ENCODE measurements at places on chromosomes 2 and 18.

DNA sequence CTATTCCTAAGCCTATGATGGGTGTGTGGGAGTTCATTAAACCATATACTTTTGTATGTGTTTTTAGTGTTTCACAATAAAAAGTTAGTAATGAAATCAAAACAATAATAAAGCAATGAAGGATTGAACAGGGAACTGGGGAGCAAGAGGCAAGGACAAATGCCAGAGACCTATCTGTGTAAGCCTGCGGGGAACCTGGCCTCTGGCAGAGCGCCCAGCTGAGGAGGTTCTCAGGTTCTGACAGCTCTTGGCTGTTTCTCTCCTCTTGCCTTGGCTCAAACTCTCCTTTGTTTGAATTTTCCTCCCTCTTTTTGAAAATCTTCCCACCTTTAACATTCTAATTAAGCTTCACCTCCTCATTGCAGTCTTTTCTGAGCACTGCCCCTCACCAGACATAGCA lies 200.0 kb upstream of the NCKAP5 start:
- H3K36me3 ChIP-seq = no peaks in the 10 kb centered on the region
- H3K4me3 ChIP-seq = no peak overlapping the region
- no peaks in the 10 kb centered on the region for H3K4me1 ChIP-seq

DNA sequence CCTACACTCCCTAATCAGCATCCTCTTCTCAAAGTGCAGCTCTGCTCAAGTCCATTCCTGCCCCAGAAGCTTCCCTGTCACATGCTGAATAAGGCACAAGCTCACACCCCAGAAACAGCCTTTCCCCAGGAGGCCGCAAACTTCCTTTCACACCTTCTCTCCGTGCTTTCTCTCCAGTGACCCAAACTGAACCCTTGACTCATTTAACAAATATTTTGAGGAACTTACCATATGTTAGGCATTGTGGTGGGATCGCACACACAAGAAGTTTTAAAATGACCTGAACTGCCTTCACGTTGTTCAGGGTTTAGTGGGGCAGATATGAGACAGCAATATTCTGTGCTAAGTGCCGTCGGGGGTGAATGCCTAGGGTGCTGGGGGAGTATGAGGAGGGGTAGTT lies 161.3 kb downstream of the INSIG2 start:
- H3K27ac ChIP-seq = no peak overlapping the region
- H3K4me3 ChIP-seq = no peak overlapping the region
- H3K27me3 ChIP-seq = peaks cover 3% of the 10 kb centered on the region
- no peak for DNase-seq

DNA sequence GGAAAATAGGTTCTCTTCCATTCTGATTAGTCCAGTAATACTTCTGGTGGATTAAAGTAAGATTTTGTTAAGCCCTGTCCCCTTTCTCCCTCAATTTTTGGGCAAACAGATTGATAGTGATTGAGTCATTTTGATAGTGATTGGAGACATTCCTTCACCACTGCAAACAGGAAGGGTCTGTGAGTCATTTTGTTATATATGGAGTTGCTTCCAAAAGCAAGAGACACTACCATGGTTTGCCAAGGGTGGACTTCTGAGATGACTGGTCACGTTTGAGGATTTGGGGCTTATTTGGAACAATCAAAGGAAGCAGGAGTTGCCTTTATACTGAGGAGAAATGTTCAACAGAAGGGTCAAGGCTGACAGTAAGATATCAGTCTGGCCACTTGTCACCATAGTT lies 249.9 kb downstream of the PARD3B start:
- H3K27me3 ChIP-seq = peaks cover 10% of the 10 kb centered on the region
- H3K4me1 ChIP-seq = no peaks in the 10 kb centered on the region
- no peak for DNase-seq
- H3K4me3 ChIP-seq = no peak overlapping the region
- H3K27ac ChIP-seq = no peak overlapping the region

GRCh38 chr2:36568516-36569246 lies 29.3 kb downstream of the FEZ2 start:
- no peaks in the 10 kb centered on the region for H3K27me3 ChIP-seq
- no peak for DNase-seq
- H3K27ac ChIP-seq = no peak overlapping the region
- H3K4me1 ChIP-seq = no peaks in the 10 kb centered on the region

DNA sequence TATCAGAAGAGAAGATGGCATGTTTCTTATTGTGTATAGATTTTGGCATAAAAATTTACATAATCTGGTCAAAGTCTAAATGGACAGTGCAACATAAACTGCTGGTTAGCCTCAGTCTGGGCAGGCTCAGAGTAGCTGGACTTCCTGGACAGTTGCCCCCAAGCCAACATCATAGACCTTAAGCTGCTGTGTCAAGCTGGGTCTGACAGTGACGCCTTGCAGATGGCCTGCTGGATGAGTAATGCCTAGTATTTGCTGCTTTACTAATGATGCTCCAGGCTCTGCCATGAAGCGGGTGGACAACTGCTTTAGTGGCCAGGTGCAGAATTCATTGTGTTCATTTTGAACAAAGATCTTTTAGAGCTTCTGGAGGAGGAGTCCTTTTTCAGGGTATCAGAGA lies 603.7 kb upstream of the ZEB2 start:
- no peaks in the 10 kb centered on the region for H3K27me3 ChIP-seq
- no peaks in the 10 kb centered on the region for H3K4me1 ChIP-seq
- no peaks in the 10 kb centered on the region for H3K36me3 ChIP-seq
- no peak for DNase-seq
- H3K4me3 ChIP-seq = no peak overlapping the region

- DNase-seq = peak; percentile 78
- no peak overlapping the region for H3K27ac ChIP-seq
- H3K4me1 ChIP-seq = peaks cover 12% of the 10 kb centered on the region
Observed at GRCh38 chr2:38535744-38536506, 66.8 kb downstream of the HNRNPLL start.

DNA sequence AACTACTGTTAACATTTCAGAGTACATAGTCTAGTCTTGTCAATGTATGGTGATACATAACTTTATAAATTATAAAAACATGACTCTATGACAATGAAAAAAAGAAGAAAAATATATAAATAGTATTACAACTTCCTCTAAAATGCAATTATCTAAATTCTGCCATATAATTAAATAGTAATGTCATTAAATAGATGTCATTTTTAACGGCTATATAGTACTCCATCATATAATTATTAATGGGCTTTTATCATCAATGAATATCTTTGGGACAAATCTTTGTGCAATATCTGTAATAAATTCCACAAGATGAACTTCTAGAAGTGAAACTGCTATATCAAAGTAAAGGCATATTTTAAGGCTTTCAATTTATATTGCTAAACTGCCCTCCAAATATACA lies 24.8 kb downstream of the ATF2 start:
- H3K4me3 ChIP-seq = no peak overlapping the region
- H3K4me1 ChIP-seq = no peaks in the 10 kb centered on the region
- DNase-seq = no peak

DNA sequence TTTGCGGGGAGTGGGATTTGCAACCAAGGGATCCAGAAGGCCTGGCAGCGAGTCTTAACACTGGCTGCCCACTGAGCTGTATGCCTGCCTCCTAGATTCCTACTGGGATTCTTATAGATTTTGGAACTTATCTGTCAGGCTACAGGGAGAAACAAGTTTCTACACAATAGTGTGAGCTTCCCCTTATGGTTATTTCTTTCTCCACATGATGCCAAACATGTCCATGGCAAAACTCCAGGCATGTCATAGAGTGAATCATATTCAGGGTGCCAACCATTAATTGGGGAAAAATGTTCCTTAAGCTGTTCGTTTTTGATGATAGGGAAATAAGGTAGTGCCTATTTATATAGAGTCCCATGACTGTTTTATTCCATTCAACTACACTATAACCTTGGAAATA lies 1185.2 kb upstream of the CELF4 start:
- H3K27ac ChIP-seq = no peak overlapping the region
- no peak overlapping the region for H3K4me3 ChIP-seq
- H3K27me3 ChIP-seq = no peaks in the 10 kb centered on the region
- no peak for DNase-seq
- no peaks in the 10 kb centered on the region for H3K4me1 ChIP-seq
- H3K36me3 ChIP-seq = no peaks in the 10 kb centered on the region

- H3K27me3 ChIP-seq = no peaks in the 10 kb centered on the region
- H3K4me1 ChIP-seq = no peaks in the 10 kb centered on the region
- no peak for DNase-seq
- no peak overlapping the region for H3K4me3 ChIP-seq
- no peaks in the 10 kb centered on the region for H3K36me3 ChIP-seq
Observed at GRCh38 chr2:15973481-15974401, 33.4 kb downstream of the MYCN start.

All from T-cell (primary cell).